Kidney (tissue), 22 donors: ENCODE measurements at places on chromosomes 16 and 17. TPM values are rescaled to one million over a fixed set of nuclear protein-coding genes. Genes with fewer than 3 reads are reported as not detected.

DNA sequence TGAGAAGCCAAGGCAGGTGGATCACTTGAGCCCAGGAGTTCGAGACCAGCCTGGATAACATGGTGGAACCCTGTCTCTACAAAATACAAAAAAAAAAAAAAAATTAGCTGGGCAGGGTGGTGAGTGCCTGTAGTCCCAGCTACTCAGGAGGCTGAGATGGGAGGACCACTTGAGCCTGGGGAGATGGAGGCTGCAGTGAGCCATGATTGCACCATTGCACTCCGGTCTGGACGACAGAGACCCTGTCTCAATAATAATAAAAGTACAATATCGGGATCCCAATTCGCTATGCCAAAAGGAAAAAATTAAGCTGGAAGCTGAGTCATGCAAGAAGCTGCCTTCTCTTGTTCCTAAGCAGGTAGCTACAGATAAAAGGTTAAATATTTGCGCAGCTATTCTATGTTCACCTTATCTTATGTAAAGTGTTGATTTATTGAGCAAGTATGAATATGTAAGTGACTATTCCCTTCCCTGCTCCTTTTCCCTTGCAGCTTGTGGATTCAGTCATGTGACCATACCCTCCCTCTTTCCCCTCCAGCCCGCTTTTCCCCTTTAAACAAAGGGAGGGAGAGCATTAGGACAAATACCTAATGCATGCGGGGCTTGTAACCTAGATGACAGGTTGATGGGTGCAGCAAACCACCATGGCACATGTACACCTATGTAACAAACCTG, 112.0 kb downstream of the LITAF start:
- no peaks in the 10 kb centered on the region for H3K36me3 ChIP-seq
- H3K27me3 ChIP-seq: no peaks in the 10 kb centered on the region
- H3K4me1 ChIP-seq: no peaks in the 10 kb centered on the region
- DNase-seq: no peak

The CES3 gene
- 2.1 TPM for total RNA-seq

DNA sequence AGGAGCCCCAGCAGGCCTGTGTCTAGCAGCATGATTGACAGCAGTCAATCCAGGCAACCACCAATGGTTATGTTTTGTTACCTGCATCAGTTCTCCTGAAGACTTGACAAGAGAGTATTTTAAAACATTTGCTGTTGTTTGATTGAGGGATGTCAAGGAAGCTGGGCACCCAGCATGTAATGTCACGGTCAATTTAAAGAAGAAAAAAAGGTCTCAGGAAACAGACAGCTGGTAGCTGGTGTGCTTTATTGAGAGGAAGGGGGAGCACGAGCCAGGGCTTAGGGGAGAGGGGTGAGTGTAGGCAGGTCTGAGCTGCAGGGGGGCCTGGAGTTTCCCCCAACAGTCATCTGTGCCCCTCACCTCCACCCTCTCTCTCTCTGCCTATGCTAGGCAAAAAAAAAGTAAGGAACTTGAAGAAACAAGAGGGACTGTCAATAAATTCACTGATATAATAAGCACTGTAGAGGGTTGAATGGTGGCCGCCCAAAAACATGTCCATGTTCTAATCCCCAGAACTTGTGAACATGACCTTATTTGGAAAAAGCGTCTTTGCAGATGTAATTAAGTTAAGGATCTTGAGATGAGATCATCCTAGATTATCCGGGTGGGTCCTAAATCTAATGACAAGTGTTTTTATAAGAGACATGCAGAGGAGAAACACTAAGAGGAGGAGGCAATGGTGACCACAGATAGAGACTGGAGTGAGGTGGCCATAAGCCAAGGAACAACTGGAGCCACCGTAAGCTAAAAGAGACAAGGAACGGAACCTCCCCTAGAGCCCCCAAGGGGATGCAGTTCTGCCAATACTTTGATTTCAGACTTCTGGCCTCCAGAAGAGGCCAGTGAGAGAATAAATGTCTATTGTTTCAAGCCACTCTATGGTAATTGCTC, 14.5 kb downstream of the TSPOAP1 start:
- no peaks in the 10 kb centered on the region for H3K27me3 ChIP-seq
- DNase-seq: no peak
- no peaks in the 10 kb centered on the region for H3K4me1 ChIP-seq
- H3K4me3 ChIP-seq: no peak overlapping the region

GRCh38 chr16:69274699-69275235, 36.4 kb upstream of the VPS4A start:
- no peaks in the 10 kb centered on the region for H3K4me1 ChIP-seq
- no peak overlapping the region for H3K27ac ChIP-seq
- no peak overlapping the region for H3K4me3 ChIP-seq
- H3K27me3 ChIP-seq: no peaks in the 10 kb centered on the region
- DNase-seq: no peak
- peaks cover 2% of the 10 kb centered on the region for H3K36me3 ChIP-seq

The BRIP1 gene
- total RNA-seq: 0.54 TPM

DNA sequence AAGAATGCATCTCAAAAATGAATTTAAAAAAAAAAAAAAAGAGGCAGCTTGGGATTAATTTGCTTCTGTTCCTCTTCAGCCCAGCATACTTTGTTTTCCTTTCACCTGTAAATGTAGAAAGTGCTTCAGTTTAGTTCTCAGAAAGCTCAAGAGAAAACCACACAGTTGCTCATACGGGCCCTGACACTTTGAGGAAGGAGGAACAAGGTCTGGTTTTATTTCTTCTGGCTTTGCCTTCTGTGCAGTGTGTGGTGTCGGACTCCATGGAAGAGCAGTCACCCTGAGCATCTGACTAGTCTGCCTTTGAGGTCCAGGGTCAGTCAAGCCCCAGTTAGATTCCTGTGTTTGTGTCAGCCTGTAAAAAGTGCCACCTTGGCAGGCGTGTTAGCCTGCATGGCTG, 27.6 kb downstream of the NMT1 start:
- no peak overlapping the region for H3K4me3 ChIP-seq
- no peak overlapping the region for H3K27ac ChIP-seq
- no peaks in the 10 kb centered on the region for H3K4me1 ChIP-seq
- no peak for DNase-seq

- no peaks in the 10 kb centered on the region for H3K36me3 ChIP-seq
- H3K27me3 ChIP-seq: peaks cover 2% of the 10 kb centered on the region
- no peaks in the 10 kb centered on the region for H3K4me1 ChIP-seq
- no peak overlapping the region for H3K4me3 ChIP-seq
Measured at GRCh38 chr17:61578645-61579044, 12.4 kb downstream of the NACA2 start.

DNA sequence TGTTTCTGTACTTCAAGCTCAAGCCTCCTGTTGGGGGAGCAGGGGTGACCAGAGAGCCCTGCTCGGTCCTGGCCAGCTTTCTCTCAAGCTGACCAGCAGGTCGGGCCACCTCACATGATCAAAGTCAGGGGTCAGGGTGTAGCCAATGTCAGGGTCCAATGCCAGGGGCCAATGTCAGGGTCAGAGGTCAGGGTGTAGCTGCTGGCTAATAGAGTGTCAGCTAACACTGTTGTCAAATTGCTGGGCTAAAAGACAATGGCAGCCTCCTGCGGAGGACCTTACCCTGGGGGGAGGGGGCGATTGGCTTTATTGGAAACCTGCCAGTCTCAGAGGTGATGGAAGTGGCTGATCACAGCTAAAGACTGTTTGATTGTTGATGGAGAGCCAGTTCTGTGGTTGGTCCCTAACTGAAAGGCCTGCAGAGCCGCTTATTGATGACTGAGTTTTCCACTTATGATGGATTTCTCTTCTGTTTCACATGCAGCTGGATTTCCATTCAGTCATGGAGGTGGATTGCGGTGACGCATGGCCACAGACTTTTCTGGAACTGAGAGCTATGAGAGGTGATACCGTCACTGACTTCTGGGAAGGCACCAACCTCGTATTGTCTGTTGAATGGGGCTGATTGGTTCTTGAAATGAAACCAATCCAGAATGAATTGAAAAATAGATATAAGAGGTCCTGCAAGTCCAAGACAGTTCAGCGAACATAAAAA, 97.4 kb upstream of the ZFHX3 start:
- H3K4me3 ChIP-seq: no peak overlapping the region
- no peak overlapping the region for H3K27ac ChIP-seq
- H3K27me3 ChIP-seq: no peaks in the 10 kb centered on the region
- no peaks in the 10 kb centered on the region for H3K36me3 ChIP-seq
- no peak for DNase-seq
- H3K4me1 ChIP-seq: no peaks in the 10 kb centered on the region

- H3K27me3 ChIP-seq: no peaks in the 10 kb centered on the region
- no peak for DNase-seq
Measured at GRCh38 chr16:11367483-11367906, 22.2 kb downstream of the RMI2 start.
